ENCODE measurements at places on chromosomes 5 and 9.

DNA sequence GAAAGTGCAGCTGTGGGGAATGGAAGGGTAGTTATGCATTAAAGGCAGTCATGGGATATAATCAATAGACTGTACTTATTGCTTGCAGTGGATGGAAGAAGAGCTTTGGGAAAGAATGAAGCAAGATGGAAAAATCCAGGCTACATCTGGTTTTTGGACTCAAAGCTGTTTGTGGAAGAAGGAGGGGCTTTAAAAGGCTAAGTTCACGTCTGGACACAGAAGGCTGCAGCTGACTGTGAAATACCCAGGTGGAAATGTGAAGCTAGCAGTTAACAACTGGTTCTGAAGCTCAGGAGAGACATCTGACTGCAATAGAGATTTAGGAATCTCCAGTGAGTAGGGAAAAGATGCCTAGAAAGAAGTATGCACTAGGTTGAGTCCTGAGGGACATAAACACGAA is 43.2 kb upstream of the TIMD4 start:
- DNase-seq, result no peak

GRCh38 chr9:111037708-111038330 is 451 bp downstream of the LPAR1 start:
- no peak for DNase-seq

DNA sequence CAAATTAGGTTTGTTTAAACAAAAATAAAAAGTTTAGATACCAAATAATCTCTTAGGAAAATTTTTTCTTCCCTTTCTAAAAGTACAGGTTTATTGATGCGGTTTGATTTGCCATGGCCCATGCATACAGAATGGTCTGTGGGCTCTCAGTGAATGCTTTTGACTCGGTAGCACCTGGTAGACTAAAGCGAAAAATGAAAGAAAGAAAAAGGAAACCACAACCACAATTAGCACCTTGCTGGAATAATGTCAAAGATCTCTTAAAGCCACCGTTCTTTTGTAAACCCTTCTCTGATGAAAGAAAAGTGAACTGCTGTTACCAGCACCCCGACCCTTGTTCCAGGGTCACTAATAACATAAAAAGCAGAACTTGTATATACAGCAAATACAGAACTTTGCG is 157.9 kb downstream of the NFIB start:
- no peak for DNase-seq

- no peak for DNase-seq
Observed at GRCh38 chr5:30106596-30106995, 1086.9 kb upstream of the CDH6 start.

GRCh38 chr5:7207979-7208378 is 188.0 kb upstream of the ADCY2 start:
- DNase-seq, result no peak

DNA sequence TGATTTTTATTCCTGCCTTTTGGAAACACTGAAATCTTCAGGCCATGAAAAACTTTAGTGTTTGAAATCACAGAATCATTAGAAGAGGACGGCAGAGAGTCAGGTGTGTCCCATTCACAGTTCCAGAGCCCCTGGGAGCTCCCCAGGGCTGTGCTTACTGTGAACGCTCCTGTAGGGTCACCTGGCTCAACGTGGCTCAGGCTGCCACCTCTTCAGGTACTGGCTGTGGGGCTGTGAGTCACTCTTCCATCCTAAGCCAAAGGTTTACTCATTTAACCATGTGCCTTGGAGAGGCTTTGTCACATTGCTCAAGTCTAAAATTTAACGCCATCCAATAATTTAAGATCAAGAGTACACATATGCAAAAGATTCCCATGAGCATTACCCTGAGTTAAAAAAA is 50.2 kb upstream of the FSTL4 start:
- no peak for DNase-seq

GRCh38 chr9:82404881-82405280 is 416.3 kb downstream of the SPATA31D1 start:
- DNase-seq, result no peak

DNA sequence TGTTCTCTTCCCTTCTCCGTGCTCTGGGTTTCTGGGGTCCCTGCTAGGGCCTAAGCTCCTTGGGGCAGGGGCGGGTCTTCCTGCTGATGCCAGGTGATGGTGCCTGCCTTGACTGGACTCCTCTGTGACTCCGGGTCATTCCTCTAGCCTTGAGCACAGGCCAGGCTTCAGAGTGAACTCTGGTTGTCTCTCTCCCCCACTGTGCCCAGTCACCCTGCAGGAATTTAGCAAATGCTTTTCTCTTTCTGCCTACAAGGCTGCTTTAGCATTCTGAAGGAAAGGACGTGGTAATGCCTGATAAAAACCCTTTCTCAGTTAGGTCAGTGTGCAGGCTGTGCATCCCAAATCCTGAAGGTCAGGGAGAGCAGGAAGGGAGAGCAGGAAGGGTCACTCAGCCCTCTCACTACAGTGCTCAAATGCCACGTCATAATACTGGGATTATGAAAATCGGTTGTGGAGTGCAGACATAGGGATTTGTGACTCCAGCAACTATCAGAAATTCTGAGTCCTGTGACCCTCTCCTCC is 2.7 kb downstream of the CXCL14 start:
- DNase-seq, result no peak

DNA sequence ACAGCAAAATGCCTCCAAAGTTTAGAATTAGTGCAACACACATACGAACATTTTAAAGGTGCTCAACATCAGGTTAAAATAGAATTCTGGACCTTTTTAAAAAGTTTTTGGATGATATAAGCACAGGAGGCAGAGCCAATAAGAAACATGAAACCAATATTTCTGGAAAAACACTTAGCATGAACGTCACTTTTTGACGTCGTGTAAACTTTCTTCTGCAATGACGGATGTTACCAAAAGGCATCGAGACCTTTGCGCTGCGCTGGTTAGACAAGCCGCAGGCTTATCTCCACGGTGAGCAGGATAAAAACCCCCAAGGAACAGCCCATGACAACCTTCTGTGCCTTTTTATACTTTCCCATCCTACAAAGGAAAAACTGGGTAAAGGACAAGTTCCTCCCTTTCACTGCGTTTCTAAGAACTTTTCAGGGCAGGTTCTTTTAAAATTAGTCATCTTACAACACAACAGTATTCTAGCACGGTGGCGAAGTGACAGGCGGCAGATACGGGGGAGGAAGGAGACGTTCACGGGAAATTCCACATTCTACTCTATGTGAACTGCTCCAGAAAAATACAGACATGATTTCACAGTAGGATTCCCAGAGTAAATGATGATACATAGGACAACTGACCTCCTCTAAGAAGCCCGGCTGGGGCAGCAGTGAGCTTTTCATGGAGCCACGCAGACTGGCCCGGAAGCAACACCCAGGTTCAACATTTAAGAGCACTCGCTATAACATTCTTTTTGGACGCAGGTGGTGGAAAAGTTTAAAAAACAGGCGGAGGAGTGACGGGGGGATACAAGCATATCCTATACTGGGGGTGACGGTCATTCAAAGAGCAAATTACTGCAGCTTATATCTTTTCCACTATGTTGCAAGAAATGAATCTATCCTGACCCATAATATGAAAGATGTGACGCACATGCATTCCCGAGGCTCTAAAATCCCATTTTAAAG is 52.4 kb downstream of the USP20 start:
- DNase-seq, result no peak

DNA sequence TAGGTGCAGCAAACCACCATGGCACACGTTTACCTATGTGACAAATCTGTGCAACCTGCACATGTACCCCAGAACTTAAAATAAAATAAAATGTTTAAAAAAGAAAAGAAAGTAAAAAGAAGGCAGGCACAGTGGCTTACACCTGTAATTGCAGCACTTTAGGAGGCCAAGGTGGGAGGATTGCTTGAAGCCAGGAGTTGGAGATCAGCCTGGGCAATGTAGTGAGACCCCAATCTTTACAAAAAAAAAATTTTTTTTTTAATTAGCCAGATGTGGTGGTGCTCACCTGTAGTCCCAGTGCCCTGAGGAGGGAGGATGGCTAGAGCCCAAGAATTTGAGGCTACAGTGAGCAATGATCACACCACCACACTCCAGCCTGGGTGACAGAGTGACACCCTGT is 12.5 kb upstream of the LHFPL2 start:
- DNase-seq, result no peak

GRCh38 chr9:123445981-123446610 is 90.1 kb downstream of the CRB2 start:
- DNase-seq, result no peak

DNA sequence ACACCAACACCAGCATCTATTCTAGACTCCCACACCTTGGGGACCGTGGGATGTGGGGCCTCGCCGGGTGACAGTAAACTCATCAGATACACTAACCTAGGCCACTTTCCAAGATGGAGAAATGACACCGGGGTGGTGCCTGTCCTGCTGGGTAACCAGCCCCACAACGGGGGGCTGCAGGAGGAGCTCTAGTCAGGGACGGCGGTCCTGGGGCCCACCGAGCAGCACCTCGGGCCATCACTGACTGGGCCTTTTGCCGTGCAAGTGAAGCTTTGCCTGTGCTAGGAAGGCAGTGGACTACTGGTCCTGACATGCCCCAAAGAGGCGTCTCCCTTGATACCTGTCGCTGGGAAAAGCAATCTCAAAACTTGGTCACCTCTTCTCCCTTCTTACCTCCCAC is 260.3 kb upstream of the IRX1 start:
- DNase-seq, result no peak

GRCh38 chr5:73007051-73007450 is 51.2 kb downstream of the FCHO2 start:
- DNase-seq, result no peak

DNA sequence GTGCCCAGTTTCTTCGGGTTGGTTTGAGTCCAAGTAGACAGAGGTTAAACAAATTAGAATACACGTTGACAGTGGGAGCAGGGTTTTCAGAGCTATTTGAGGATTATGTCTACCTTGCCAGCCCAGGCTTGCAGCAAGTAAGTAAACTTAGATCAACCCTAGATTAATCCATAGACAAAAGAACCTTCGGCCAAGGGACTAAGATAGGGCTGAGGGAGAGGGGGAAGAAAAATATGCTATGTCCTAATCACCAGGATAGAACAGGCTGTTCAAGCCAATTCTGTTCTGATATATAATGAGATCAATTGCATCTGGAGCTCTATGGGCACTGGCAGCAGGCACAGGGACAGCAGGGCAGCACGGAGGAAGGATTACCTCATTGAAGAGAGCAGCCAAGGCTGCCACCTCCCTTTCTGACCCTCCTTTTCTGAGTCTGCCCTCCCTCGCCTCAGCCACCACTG is 377.7 kb downstream of the PIK3R1 start:
- DNase-seq, result no peak

All from stimulated activated CD8-positive, alpha-beta memory T cell treated with anti-CD3 and anti-CD28 coated beads, Interleukin-7, amount 100 ng/mL, for 1 hour (primary cell).